Left lobe of liver (tissue), 2 donors: ENCODE measurements at places on chromosomes 3 and 15. TPM values are rescaled to one million over a fixed set of nuclear protein-coding genes. Genes with fewer than 3 reads are reported as not detected.
A peak's percentile ranks its signal among the peaks of the same experiment; 100 is the strongest.

DNA sequence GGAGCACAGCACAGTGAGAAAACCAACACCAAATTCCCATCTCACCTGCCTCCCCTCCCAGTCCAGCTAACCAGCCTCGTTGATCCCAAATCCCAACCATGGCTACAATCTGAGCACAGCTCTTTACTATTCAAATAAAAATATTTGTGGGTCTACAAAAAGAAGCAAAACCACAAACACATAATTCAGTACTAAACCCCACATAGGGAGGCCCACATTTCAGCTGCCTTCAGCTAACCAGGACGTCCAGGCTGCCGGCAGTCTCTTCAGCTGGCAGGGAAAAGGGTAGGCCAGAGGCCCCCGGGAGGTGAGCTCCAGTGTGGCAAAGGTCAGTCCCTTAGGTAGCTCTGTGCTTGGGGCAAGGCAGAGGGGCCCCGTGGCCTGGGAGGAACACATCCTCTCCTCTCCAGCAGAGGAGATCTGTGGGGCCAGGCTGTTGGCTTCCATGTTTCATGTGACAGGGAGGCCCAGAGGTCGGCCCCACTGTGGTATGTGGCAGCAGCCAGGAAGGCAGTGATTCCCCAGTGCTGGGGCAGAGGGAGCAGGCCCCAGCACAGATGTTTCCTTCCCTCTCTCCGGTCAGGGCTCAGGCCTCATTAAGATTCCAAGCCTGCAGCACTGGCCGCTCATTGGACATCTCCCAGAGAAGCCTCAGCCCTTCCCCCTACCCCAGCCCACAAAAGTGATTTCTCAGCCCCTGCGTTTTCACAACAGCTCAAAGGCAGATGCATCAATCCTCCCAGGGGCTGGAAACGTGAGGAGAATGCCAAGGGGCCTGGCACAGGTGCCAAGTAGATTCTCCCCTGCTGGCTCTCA lies 381.4 kb downstream of the NTRK3 start:
- no peak for DNase-seq

DNA sequence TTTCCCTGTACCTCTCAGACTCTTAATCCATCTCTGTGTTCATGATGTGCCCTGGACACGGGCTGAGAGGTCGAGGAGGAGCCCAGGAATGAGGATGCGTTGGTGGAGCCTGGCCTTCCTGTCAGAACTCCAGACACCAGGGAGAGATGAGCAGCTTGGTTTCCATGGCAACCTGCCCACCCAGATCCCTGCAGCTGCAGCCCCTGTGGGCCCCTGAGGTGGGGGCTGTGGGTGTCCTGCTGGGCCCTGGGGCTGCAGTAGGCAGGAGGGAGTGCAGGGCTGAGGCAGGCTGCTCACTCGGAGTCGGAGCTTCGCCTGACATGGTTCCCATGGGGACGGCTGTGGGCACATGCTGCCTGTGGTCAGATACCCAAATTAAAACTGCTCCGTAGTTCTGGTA lies 7.7 kb upstream of the SCN10A start:
- DNase-seq: no peak

CAMKV gene
- total RNA-seq: not detected

- peak; percentile 96 for DNase-seq
Measured at GRCh38 chr15:92617549-92618520, 37.7 kb downstream of the FAM174B start.

DNA sequence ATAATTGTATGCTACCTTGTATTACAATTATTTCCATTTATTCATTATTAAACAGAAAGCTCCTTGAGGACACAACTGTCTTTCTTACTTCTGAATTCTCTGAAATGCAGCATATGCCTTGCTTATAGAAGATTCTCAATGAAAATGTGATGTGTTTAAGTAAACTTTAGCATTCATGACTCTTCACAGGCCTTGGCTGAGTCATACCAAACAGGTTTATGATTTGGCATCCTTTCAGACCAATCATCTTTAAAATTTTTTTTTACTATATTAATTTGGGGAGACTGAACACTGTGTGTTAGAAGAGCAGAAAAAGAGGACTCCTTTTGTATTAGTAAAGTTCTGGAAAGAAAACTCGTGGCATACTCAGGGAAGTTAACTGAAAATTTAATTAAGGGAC lies 6.4 kb upstream of the GALK2 start:
- DNase-seq: no peak

DNA sequence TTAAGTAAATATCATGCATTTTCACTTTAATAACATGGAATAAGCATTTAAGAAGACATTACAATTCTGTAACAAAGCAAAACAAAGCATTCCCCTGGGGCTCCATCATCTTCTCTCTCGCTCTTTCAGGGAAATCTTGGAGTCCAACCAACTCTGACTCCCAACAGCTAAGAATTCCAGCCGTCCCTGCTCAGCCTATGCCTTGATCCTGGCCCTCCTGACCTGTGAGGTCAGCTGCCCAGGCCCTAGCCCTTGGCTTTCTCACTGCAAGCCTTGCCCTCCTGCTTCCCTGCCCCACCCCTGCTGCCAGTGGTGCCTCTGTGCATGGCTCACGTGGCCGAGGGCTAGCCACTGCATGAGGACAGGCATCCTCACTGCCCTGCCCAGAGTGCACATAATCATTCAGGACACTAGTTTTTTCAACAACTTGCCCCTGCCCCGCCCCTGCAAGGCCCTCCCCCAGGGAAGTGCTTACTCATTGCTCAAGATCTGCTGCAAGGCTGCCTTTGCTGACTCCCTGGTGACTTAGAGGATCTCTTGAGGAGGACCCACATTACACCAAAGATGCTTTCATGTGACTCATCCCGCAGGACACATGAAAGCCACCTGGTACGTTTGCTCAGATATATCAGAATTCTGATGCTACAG lies 37.6 kb downstream of the MTMR10 start:
- no peak for DNase-seq

DNA sequence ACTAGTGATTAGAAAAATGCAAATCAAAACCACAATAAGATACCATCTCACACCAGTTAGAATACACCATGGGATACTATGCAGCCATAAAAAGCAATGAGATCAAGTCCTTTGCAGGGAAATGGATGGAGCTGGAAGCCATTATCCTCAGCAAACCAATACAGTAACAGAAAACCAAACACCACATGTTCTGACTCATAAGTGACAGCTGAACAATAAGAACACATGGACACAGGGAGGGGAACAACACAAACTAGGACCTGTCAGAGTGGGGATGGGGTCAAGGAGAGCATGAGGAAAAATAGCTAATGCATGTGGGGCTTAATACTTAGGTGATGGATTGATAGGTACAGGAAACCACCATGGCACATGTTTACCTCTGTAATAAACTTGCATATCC lies 36.0 kb upstream of the CCNL1 start:
- no peak for DNase-seq

GRCh38 chr3:163327086-163327485 lies 1751.2 kb downstream of the SI start:
- no peak for DNase-seq

ISLR gene
- 2.3 TPM for total RNA-seq

PCOLCE2 gene
- total RNA-seq: 8.2 TPM

- DNase-seq: no peak
Measured at GRCh38 chr3:27385504-27385903, 16.3 kb upstream of the NEK10 start.

DNA sequence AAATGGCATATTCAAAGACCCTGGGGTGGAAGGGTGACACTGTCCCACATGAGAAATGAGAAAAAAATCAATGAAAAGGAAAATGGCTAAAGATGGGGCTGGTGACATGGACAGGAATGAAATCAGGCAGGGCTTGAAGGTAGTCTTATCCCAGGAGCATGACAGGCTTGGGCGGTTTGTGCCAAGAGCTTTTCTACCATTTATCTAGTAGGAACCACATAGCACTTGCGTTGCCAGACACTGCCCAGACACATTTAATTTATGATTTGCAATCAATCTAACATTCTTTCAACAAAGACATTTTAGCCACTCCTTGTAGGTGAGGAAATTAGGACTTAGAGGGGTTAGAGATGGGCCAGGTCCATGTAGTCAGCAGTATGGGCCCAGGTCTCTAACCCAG lies 106.6 kb upstream of the NR2F2 start:
- DNase-seq: no peak

EAF1 gene
- 11.6 TPM for total RNA-seq

C3orf22 gene
- not detected for total RNA-seq

- DNase-seq: no peak
Measured at GRCh38 chr3:132205609-132206008, 111.6 kb upstream of the ACP3 start.

NDN gene
- 2.9 TPM for total RNA-seq

COMMD2 gene
- 9.5 TPM for total RNA-seq

DNA sequence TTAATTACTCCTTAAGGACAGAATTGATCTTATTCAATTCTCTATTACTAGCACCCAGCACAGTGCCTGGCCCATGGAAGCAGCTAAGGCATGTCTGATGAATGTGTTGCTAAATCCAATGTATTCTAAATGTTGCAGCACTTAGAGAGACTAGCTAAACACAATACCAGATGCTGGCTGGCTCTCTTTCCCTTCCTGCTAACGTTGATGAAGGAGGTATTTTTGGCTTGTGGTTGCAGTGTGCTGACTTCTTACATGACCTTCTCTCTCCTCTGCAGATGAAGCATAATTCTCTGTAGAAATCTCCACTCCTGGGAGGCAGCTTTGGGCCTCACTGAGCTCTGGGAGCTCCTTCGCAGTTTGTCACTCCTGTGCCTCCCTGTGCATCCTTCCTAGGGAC lies 183.6 kb downstream of the PEX5L start:
- DNase-seq: no peak

DNA sequence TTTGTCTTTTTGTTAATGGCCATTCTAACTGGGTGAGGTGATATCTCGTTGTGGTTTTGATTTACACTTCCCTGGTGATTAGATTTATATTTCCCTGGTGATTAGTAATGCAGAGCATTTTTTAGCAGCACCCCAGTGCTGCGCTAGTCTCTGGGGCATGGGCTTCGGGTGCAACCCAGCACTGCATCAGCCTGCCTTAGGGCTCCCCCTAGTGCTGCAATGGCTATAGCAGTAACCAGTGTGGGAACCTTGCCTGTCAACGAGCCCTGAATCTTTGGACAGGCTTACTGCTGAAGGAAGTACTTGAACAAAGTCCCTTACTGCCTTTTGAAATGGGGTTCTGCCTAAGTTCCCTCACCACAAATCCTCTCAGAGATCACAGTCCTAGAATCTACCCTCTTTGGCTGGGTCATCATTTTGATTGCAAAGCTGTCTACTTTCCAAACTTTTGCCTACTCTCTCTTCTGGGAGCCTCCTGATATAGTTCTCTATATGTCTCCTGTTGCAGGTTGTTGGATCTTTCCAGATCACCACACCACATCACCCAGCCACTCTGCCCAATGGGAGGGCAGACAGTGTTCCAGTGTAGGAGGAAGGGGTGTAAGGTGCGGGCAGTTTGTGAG lies 79.2 kb upstream of the CCNL1 start:
- peak; percentile 67 for DNase-seq

DNA sequence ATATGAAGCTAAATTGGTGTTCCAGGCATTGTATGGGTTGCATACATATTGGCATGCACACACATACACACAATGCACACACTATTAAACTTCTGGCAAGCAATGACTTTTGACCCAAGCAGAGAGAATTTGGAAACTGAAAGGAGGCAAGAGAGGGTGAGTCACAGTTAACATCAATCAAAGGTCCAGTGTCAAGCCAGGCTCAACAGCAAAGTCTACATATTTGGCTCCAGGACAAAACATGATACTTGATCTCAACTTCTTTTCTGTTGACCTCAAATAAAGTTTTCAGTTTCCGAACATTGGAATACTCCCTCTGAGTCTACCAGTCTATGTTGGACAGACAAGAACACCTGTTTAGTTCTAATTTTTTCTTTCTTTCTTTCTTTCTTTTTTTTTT lies 28.3 kb downstream of the IL12A start:
- no peak for DNase-seq

DNA sequence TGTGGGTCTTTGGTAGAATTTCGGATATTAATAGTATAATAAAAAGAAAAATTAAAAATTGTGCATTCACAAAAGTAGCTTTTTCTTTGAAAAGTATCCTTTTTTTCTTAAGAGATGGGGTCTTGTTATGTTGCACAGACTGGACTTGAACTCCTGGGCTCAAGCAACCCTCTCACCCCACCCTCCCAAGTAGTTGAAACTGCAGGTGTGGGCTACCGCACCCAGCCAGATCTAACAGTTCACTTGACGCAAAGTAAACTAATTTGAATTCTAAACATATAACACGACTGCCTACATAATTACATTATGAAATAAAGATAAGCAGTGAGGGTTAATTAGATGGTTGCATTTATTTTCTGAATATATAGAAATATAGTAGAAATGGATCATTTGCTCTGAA lies 10.7 kb downstream of the FAM98B start:
- DNase-seq: no peak

CCR9 gene
- 0.15 TPM for total RNA-seq
